H1 (cell line): ENCODE measurements at places on chromosomes 2 and 18. TPM values are rescaled to one million over a fixed set of nuclear protein-coding genes. Genes with fewer than 3 reads are reported as not detected.

DNA sequence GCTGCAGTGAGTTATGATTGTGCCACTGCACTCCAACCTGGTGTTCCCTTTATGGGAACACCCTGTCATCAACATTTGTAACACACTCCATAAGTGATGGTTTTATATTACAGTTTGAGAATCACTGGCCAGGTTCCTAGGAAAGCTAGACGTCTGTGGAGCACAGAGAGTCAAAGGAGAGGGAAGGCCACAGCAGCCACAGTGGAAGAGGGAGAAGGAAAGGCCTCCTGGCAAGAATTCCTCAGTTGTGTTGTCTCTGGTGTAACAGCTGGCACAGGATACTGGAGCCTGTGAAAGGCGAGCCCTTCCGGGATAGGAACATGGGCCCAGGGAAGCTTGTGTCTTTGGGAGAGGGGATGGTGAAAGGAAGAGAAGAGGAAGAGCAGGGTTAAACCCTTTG is 360.5 kb upstream of the PIK3C3 start:
- no peak overlapping the region for H3K27ac ChIP-seq
- H3K4me1 ChIP-seq: no peaks in the 10 kb centered on the region
- H3K27me3 ChIP-seq: no peaks in the 10 kb centered on the region
- H3K4me3 ChIP-seq: no peak overlapping the region
- H3K36me3 ChIP-seq: no peaks in the 10 kb centered on the region

- H3K27me3 ChIP-seq: no peaks in the 10 kb centered on the region
- DNase-seq: no peak
- H3K27ac ChIP-seq: no peak overlapping the region
- H3K36me3 ChIP-seq: no peaks in the 10 kb centered on the region
- no peak overlapping the region for H3K4me3 ChIP-seq
Measured at GRCh38 chr2:149741646-149742045, 154.1 kb upstream of the MMADHC start.

- no peak for DNase-seq
- no peak overlapping the region for H3K4me3 ChIP-seq
- H3K36me3 ChIP-seq: no peaks in the 10 kb centered on the region
- H3K27me3 ChIP-seq: no peaks in the 10 kb centered on the region
Measured at GRCh38 chr2:189613650-189614420, 33.2 kb upstream of the SLC40A1 start.

DNA sequence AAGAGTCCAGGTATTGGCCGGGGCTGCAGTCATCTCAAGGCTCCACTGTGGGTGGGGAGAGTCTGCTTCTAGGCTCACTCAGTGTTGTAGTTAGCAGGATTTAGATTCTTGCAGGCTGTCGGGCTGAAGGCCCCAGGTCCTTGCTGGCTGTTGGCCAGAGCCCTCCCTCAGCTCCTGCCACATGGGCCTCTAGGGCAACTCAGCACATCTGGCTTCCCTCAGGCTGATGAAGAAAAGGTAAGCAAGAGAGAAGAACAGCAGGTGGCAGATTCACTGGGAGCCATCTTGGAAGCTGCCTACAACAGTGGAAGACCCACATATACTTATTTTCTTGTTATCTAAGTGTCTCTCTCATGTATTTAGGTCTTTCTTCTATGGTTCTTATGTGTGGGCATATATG is 4.3 kb downstream of the MRPS9 start:
- H3K27me3 ChIP-seq: no peaks in the 10 kb centered on the region
- H3K4me3 ChIP-seq: no peak overlapping the region
- no peaks in the 10 kb centered on the region for H3K36me3 ChIP-seq
- DNase-seq: no peak
- H3K27ac ChIP-seq: 0 out of 2 replicates have a peak overlapping the region, but pooled peaks have one; percentile 16

- no peak overlapping the region for H3K4me3 ChIP-seq
- no peaks in the 10 kb centered on the region for H3K36me3 ChIP-seq
- H3K4me1 ChIP-seq: no peaks in the 10 kb centered on the region; the same call in 1 of the 2 replicates
- H3K27me3 ChIP-seq: no peaks in the 10 kb centered on the region
Measured at GRCh38 chr2:20424300-20425290, 22.3 kb upstream of the RHOB start.

GRCh38 chr2:117850461-117850860 is 36.0 kb downstream of the DDX18 start:
- peak overlapping the region; percentile 46; the same call in 1 of the 2 replicates for H3K4me3 ChIP-seq
- H3K27me3 ChIP-seq: no peaks in the 10 kb centered on the region
- no peak overlapping the region for H3K27ac ChIP-seq

DNA sequence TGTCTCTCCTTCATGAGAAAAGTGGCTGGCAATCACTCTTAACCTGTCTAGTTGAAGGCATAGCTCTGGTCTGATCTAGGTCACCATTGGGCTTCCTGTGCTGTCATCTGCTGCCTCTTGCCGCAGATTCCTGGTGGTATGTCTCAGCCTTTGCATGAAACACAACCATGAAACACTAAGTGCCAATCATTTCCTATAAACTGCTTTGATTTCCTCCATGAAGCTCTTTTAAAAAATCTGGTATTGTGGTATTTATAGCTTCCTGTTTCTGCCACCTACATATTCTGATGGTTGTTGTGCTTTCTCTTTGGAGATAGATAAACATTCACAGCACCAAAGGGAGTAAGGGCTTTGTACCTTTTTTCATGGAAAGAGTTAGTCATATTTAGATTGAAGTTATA is 120.0 kb upstream of the EPC2 start:
- peaks cover 3% of the 10 kb centered on the region; the same call in 1 of the 2 replicates for H3K4me1 ChIP-seq
- H3K36me3 ChIP-seq: no peaks in the 10 kb centered on the region
- H3K27ac ChIP-seq: no peak overlapping the region
- H3K4me3 ChIP-seq: no peak overlapping the region
- no peaks in the 10 kb centered on the region for H3K27me3 ChIP-seq

SLC9A4 gene
- total RNA-seq: not detected in 2 replicates
